ENCODE measurements at places on chromosomes 16 and 17.
A peak's percentile ranks its signal among the peaks of the same experiment; 100 is the strongest.

DNA sequence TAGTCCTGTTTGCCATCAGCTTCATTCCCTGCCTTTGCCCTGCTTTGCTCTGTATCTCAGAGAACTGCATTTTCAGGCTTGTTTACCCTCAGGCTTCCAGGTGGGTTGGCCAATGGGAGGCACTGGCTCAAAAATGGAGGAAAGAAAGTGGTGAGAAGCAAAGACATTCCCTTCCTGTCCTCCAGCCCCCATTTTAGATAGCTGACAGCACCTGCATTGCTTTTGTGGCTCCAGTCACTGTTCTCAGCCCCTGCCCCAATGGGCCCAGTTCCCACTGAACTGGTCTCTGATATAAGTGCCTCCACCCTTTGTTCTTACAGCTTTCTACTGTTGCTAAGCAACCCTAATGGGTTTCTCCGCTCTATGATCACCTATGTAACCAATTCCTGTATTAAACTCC lies 19.4 kb upstream of the SDK2 start:
- DNase-seq = no peak

- DNase-seq = no peak
These were observed 28.9 kb upstream of the GSE1 start for GRCh38 chr16:85584267-85584666.

GRCh38 chr17:55606488-55606815 lies 95.2 kb upstream of the SMIM36 start:
- no peak for DNase-seq

DNA sequence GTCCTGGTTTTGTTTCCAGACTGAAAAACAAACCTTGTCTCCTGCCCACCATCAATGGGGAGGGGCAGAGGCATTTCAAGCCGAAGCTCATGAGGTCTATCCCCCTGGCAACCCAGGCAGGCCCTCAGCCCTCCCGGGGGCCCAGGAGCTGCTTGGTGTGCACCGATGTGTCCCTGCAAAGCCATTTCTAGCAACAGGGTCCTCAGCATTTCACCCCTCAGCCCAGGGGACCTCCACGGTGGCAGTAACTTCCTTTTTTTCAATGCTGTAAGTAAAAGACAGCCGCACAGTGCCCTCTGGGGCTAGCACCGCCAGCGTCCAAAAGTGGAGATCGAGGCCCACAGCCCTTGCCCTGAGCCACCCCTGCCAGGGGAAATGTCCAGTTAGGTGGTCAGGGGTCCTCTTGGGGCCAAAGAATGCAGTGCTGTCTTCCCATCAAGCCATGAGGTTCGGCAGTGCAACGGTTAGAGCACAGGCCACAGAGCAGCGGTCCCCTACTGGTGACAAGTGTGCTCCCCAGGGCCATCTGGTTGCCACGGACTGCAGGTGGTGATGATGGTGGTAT lies 79.9 kb downstream of the LITAF start:
- no peak for DNase-seq

DNA sequence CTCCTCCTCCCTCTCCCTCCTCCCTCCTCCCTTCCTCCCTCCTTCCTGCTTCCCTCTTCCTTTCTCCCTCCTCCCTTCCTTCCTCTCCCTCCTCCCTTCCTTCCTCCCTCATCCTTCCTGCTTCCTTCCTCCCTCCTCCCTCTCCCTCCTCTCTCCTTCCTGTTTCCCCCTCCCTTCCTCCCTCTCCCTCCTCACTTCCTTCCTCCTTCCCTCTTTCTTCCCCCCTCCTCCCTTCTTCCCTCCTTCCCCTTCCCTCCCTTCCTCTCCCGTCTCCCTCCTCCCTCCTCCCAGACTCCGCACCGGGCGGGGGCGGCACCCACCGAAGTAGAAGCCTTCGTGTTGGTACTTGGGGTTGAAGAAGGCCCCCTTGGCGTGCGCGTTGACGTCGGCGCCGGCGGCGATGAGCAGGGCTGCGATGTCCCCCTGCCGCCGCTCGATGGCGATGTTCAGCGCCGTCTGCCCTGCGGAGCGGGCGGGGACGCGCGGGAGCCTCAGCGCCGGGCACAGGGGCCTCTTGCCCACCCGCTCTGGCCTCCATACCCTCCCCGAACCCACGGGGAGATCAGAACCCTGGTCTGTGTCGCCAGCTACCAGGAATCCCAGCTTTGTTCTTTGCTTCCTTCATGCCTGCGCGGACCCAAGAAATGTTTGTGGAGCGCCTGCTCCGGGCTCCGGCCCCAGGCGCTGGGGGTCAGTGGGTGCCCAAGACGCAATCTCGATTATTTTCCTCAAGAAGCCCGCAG lies 22.2 kb downstream of the TRPV3 start:
- DNase-seq = peak; percentile 22

Measured in stimulated activated CD8-positive, alpha-beta memory T cell treated with anti-CD3 and anti-CD28 coated beads, Interleukin-4, amount 100 ng/mL, for 1 hour (primary cell).